ENCODE measurements at places on chromosomes 13 and 19.

GRCh38 chr19:13872695-13873389, 4.1 kb upstream of the NANOS3 start:
- no peak for DNase-seq

- DNase-seq: no peak
Measured at GRCh38 chr19:18191640-18192062, 1.4 kb upstream of the MPV17L2 start.

DNA sequence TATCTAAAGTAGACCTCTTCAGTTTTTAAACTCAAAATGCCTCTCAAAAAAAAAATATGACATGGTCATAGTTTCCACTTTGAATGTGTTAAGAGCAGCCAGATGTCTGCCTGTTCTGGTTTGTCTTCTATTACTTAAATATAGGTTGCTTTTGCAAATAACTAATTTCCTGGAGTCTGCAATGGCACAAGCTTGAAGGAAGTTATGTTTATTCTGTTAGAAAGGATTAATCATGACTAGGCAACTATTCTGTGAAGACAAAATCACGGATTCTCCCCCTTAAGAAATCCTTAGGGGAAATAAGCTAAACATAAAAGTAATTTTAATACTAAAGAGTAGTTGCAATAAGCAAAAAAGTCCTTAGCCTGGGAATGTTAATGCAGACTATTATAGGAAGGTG, 26.3 kb downstream of the SKA3 start:
- DNase-seq: no peak

GRCh38 chr13:29421118-29421517, 174.4 kb downstream of the SLC7A1 start:
- DNase-seq: no peak

GRCh38 chr19:3766520-3766919, 4.0 kb downstream of the MRPL54 start:
- no peak for DNase-seq

DNA sequence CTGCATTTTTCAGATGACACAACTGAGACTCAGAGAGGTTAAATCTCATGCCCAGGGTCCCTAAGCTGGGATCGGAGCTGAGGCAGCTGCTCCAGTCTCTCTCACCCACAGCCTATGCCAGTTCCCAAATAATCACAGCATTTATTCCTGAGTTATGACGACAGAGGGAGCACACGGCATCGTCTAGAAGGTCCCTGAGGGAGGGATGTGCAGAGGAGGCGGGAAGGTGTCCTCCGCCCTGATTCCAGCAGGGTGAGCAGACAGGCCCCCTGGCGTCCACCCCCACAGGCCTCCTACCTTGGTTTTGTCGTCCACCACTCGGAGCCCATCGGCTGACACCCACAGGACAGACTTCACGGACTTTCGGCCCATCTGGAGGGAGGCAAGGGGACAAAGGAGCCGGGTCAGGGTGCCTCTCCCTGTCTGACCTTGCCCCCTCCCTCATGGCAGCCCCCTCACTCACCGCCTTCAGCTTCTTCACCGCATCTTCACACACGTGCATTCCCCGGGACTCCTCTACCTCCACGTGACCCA, 8.0 kb downstream of the NUMBL start:
- no peak for DNase-seq

- DNase-seq: no peak
Measured at GRCh38 chr19:408441-408901, 476 bp downstream of the C2CD4C start.

DNA sequence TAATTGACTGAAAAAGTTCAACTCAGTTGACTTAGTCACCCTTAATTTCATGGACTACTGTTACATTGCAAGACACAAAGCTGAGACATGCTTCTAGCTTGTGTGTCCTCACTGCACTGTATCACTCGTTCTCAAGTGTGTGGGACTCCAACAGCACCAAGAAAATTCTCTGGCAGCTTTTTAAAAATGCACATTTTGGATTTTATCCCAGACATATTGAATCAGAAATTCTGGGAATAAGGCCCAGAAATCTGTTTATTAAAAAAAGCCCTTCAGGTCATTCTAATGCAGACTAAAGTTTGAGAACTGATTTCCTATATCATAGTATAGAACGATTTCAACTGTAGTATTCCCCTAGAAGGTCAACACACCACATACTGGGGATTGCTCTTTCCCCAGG, 1485.3 kb downstream of the PCDH9 start:
- DNase-seq: no peak

- no peak for DNase-seq
Measured at GRCh38 chr19:13849991-13850909, 26.7 kb upstream of the NANOS3 start.

DNA sequence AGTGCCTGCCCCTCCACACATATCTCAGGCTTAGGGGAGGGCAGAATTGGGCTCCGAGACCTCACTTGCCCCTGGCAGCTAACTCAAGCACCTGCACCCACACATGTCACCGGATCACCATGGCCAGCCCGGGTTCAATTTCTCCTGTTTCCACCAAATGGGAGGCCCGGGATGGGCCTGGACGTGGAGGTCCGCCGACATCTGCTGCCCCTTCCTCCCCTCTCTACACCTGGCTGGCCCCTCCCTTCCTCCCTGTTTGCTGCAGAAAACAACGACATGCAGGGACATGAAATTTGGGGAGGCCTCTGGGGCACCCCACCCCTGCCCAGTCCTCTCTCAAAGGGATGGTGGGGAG, 1.3 kb downstream of the PRKD2 start:
- no peak for DNase-seq

GRCh38 chr13:26707122-26708006, 53.2 kb downstream of the GPR12 start:
- DNase-seq: no peak

DNA sequence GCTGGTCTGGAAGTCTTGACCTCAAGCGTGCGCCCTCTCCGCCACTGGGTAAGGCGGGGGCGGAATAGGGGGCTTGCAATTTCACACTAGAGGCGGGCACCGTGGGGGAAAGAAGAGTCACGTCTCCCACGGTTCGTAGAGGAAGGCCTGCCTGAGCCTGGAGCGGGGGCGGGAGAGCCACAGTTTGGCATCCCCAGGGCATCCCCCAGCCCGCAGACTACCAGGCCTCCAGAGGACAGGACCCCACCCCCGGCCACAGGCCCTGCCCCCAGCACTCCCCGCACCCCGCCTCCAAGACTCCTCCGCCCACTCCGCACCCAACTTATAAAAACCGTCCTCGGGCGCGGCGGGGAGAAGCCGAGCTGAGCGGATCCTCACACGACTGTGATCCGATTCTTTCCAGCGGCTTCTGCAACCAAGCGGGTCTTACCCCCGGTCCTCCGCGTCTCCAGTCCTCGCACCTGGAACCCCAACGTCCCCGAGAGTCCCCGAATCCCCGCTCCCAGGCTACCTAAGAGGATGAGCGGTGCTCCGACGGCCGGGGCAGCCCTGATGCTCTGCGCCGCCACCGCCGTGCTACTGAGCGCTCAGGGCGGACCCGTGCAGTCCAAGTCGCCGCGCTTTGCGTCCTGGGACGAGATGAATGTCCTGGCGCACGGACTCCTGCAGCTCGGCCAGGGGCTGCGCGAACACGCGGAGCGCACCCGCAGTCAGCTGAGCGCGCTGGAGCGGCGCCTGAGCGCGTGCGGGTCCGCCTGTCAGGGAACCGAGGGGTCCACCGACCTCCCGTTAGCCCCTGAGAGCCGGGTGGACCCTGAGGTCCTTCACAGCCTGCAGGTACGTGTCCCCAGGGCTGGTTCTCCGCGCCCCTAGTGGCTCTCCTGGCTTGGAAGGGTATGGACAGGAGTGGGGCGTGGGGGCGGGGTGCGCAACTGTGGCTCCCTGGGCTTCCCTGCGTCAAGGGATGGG, at the start of gene ANGPTL4:
Gene ANGPTL4, plus strand, starts transcription at position 353 of the 969 bp plus-strand sequence. Its CDS starts 167 bp downstream, at position 520.
- DNase-seq: no peak

DNA sequence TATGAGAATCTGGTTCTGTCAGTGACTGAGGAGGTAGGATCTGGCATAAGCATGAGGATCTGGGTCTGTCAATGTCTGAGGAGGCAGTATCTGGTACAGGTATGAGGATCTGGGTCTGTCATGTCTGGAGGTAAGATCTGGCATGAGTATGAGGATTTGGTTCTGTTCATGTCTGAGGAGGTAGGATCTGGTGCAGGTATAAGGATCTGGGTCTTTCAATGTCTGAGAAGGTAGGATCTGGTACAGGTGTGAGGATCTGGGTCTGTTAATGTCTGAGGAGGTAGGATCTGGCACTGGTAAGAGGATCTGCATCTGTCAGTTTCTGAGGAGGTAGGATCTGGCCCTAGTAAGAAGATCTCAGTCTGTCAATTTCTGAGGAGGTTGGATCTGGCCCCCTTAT, 12.4 kb upstream of the PDCD2L start:
- DNase-seq: no peak

GRCh38 chr13:37681281-37682032, 82.9 kb upstream of the POSTN start:
- no peak for DNase-seq

- DNase-seq: no peak
Measured at GRCh38 chr19:16036397-16036925, 39.8 kb upstream of the TPM4 start.

GRCh38 chr13:72005455-72005854, 138.5 kb upstream of the DACH1 start:
- no peak for DNase-seq

DNA sequence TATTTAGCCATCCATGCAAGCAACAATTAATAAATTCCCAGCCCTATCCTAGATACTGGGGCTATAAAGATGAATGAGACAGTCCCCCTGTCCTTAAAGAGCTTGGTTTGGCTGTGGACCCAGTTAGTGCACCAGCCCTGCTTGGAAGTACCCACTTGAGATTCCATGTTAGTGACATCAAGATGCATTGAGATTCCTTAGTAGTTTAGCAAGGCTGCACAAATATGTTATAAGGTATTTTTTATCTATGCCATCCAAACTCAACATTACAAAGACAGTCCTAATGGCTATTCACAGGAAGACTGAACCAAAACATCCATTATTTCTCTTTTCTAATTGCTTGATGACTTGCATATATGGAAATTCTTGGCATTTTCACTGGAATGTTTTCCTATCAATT, 48.8 kb upstream of the RAP2A start:
- DNase-seq: no peak

GRCh38 chr19:53904909-53905308, 4.2 kb upstream of the CACNG7 start:
- no peak for DNase-seq

DNA sequence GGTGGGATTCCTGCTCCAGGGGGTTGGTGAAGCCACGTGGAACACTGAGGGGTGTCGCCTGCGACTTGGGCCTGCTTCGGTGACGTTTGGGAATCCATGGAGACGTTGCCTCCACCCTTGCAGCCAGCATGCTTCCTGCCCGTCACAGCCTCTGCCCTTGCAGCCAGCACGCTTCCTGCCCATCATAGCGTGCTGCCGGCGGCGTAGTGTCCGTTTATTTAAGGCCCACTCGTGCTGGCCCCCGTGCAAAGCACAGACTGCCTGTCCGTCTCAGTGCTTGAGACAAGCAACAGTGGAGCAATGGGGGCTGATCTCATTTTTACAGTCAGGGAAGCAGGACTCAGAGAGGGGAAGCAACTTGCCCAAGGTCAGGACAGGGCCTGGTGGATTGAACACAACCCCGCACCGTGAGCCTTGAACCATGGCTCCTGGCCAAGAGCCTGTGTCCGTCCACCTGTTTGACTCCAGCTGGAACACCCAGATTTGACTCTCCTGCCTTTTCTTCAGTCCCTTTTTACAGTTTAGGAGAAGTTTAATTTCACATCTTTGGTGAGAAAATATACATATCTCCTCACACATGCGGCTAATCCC, 149.6 kb downstream of the TEX29 start:
- DNase-seq: no peak

DNA sequence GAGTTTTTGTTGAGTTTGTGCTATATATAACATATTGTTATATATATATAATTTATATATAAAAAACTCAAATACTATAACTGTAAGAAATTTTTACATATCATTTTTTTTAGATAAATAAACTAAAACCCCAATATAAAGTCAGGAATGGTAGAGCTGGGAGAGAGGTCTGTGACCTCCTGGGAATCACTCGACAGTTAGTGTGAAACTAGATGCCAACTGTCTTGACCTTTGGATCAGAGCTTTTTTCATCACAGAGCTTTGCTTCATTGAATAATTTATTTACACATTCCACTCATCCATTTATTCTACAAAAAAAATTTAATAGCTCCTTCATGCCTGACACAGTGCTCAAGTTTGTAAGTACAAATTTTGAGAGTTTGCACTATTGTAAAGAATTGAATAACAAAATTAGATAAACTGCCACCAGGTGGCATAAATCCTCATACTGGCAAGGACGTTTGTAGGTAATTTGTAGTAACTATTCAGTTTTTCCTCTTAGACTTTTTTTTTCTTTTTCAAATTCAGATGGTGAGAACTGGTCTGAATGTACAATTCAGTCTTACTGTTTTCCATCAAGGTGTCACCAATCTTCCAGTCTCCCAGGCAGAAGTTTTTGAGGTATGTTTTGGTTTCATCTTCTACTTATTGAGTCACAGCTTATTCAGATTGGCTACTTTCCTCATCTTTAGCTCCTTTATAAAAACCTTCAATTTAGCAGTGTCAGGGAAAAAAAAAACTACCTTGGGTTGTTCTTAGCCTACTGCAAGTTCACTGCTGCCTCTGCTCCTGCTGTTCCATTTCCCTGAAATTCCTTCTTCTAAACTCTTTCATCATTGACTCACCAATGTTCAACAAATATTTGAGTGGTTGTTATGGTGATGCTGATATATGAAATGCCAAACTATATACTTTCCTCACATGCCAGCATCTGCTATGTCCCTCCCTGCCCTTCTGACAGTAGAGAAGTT, 28.7 kb downstream of the LACC1 start:
- DNase-seq: no peak

DNA sequence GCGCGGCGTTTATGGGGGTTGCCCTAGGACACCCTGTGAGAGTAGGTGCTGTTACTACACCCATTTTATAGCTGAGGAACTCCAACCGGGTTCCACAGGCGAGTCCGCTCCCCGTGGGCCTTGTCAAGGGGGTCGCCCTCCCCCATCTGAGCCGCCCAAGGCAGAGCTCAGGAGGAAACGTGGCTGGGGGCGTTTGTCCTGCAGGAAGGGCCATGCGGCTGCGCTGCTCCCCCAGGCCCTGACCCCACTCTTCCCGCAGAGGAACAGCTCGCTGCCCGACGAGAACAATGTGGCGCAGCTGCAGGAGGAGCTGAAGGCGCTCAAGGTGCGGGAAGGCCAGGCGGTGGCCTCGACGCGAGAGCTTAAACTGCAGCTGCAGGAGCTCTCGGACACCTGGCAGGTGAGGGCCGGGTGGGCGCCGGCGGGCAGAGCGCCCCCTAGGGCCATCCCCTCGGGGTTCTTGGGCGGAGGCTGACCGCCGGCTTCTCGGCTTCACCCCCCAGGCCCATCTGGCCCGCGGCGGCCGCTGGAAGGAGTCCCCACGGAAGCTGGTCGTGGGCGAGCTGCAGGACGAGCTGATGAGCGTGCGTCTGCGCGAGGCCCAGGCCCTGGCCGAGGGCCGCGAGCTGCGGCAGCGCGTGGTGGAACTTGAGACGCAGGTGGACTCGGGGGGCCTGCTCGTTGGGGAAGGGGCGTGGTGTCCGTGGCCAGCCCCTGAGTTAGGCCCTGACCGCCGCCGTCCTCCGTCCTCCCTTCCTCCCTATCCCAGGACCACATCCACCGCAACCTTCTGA, 12.4 kb downstream of the PRR36 start:
- no peak for DNase-seq

- no peak for DNase-seq
Measured at GRCh38 chr19:18644196-18645034, 7.6 kb downstream of the KLHL26 start.

GRCh38 chr19:30069535-30070197, 127.6 kb downstream of the URI1 start:
- DNase-seq: no peak

Measured in esophagus squamous epithelium (tissue), 5 donors.